Left lung (tissue), 14 donors: ENCODE measurements at places on chromosomes 3 and 15. TPM values are rescaled to one million over a fixed set of nuclear protein-coding genes. Genes with fewer than 3 reads are reported as not detected.

DNA sequence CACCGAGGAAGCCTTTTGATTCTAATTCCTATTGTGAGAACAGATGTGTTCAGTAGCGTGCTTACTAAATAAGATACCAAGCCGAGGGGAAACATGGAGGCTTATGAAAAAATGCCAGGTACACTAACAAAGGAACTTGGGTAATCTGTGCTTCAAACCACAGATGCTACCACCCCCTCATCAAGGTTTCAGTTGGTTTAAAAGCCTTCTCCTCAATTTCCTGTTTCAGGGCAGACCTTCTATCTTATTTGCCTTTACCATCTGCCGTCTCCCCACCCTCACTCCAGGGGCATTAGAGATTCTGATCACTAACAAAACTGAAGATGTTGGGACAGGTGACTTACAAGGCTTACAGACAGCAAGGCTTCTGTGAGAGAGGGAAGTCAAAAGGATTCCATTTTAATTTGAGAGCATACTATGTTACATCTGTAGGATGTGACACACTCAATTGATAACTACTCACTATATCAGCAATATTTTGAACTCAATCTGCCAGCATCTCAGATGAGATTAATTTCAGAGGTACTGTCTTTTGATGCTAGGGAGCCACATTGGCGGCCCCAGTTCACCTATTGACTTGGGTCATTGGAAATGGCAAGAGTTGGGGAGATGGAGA is 60.6 kb upstream of the PLCL2 start:
- no peak for DNase-seq

GRCh38 chr3:152394246-152394645 is 125.5 kb downstream of the MBNL1 start:
- no peak for DNase-seq

DNA sequence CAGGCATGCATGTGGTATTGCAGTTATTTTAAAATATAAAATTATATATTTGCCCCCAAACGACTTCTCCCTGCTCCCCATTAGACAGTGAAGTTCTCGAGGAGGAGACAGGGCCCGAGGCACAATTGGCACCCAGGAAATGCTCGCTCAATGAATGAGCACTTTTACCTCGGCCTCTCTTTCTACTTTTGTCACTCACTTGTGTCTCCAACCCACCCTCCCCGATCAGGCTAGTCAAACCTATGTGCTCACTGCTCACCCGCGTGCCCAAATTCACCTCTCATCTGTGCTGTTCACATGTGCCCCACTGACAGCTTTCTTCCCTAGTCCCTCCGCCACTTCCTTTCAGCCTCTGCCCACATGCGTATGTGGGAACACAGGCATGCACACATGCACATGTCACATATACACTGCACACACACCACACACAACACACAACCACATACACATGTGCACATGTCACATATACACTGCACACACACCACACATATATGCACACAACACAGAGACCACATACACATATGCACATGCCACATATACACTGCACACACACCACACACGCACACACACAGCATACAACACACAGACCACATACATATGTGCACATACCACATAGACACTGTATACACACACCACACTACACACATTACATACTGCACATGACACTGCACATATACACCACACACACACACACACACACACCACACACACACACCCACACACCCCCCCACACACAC is 46.3 kb upstream of the DLG1 start:
- DNase-seq = no peak

GRCh38 chr3:178569826-178570225 is 33.6 kb downstream of the KCNMB2 start:
- no peak for DNase-seq

- DNase-seq = no peak
Measured at GRCh38 chr3:97793420-97794019, 28.3 kb upstream of the CRYBG3 start.

- DNase-seq = no peak
Measured at GRCh38 chr15:32723171-32723948, 5.6 kb downstream of the GREM1 start.

- no peak for DNase-seq
Measured at GRCh38 chr3:23580096-23580713, 225.6 kb upstream of the UBE2E1 start.

DNA sequence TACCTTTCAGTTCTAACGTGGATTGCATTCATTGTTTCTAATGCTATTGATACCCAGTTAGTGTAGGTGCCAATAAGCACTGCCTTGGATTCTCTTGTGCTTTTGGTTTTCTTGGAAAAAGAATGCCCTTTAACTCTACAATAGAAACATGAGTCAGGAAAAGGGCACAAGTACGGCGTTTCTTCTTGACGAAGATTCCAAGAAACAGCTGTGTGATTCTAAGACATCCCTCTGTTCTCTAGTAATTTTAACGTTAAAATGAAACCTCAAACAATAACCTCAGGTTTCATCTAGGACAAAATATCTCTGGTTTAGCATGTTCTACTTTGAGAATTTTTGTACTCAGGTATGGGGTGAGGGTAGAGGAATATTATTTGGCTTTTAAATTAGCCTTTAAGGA is 540.5 kb upstream of the ATP11B start:
- DNase-seq = no peak

DNA sequence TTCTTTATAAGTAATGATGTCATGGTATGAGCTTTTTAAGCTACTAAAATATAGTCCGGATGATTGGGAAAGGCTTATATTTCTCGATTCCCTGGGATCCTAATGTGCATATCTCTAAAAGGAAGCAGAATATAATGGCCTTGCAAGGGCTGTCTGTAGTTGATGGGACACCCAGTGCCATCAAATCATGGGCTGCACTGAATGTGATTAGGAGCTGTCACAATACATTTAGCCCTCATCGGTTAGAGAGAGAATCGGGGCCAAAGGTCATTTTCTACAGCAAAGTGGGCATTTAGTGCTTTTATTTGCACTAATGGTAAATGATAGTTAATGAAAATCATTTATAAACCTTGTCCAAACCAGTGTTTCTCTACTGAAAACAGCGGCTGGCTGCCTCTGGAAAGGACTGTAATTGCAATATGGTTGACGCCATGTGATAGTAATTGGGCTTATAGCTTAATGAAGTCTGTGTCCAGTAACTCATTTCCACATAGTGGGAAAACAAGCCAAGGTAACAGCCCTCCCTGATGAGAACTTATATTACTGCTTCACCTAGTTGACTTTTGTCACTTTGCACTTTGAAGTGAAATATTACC is 265.0 kb upstream of the AZI2 start:
- DNase-seq = no peak

DNA sequence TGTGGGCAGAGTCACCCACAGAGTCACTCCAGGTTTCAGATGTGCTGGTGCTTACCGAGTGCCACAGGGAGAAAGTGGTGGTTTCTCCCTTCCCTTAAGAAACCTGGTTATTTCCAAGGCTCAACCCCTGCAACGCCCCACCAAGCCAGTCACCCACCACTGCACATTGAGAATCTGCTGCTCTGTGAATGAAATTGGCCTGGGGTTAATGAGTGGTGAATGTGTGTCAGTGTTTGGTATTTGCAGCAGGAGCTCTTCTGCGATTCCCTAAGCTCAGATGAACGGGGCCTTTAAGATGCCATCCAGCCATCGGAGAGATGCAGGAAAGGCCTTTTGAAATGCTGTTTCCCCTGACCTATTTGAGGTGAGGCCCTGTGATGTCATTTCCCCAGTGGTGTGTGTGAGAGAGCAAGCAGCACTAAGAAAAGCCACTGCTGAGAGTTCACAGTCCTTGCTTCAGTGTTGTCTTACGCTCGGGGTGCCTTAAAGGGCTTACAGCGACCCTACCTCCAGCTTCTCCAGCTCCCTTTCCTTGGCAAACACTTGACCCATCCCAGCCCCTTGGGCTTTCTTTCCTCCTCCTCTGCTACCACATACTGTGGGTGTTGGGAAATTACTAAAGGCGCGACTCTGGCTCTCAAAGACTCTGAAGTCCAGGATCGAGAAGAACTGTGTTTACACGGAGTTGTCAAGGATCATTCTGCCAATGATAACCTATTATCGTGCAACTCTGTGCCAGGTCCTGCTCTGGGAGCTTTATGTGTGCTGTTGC is 68.9 kb downstream of the SMAD3 start:
- no peak for DNase-seq

GRCh38 chr15:78055919-78056713 is 21.4 kb downstream of the TBC1D2B start:
- DNase-seq = no peak

- DNase-seq = no peak
Measured at GRCh38 chr3:187197335-187197649, at the start of gene RTP1. RTP1 (plus strand) TSS chr3:187197486; CDS start chr3:187197516, 30 bp downstream.

DNA sequence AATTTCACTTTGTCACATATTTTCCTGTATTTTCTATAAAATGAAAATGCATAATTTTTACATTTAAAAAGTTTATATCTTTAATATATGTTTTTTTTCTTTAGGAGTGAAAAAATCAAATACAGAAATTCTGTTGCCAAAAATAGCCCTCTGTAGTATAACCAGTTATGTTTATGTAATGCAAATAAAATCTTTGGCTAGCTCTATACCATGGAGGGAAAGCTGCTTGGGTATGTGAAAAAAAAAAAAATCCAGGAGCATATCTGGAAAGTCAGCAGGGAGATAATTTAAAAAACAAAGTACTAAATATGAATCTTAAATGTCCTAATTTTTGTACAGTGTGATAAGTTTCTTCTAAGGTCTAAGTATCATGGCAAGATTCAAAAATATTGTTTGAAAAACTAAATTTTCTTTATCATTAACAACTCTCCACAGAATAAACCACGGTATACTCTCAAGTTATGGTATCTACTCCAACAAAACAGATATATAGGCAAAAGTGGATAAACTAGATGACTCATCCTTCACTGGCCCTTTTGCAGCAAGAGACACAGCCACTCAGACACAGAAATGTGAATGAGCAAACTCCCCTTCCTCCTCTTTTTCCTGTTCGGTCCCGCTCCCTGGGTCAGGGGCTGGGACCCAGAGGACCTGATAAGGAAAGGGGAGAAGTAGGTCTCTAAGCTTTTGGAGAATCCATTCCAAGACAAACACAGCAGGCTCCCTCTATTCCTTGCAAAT is 66.6 kb downstream of the PDZRN3 start:
- DNase-seq = no peak

DNA sequence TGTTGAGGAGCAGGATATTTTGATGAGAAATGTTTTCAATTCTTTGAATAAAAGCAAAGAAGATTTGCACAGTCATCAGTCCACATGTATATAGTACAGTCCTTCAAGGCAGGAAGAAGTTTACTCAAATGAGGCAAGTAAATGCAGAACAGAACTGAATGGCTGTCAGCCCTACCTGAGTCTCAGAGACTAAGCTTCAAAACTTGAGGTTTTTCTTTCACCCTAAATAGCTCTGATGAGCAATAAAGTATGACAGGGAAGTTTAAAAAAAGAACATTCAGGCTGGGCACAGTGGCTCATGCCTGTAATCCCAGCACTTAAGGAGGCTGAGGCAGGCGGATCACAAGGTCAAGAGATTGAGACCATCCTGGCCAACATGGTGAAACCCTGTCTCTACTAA is 232.5 kb downstream of the SUCLG2 start:
- DNase-seq = no peak

- no peak for DNase-seq
Measured at GRCh38 chr3:177057768-177058167, 139.5 kb downstream of the TBL1XR1 start.

DNA sequence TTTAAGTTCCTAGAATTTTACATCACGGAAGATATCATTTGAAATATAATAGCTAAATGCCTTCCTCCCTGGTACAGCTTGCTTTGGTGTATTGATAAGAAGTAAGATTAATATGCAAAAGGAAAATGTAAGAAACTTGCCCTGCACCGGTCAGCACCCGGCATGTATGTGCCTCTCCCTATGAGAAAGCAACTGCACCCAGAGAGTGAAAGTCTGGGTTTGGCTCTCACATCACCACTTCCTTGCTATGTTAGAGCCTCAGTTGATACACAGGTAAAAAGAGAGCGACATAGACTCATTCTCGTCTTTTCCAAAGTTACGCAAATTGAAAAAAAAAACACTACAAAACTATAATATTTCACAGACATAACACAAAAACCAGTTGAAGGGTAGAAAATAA is 96.7 kb downstream of the FOXP1 start:
- no peak for DNase-seq

- DNase-seq = no peak
Measured at GRCh38 chr3:189820365-189820720, 189.2 kb downstream of the TP63 start.

DNA sequence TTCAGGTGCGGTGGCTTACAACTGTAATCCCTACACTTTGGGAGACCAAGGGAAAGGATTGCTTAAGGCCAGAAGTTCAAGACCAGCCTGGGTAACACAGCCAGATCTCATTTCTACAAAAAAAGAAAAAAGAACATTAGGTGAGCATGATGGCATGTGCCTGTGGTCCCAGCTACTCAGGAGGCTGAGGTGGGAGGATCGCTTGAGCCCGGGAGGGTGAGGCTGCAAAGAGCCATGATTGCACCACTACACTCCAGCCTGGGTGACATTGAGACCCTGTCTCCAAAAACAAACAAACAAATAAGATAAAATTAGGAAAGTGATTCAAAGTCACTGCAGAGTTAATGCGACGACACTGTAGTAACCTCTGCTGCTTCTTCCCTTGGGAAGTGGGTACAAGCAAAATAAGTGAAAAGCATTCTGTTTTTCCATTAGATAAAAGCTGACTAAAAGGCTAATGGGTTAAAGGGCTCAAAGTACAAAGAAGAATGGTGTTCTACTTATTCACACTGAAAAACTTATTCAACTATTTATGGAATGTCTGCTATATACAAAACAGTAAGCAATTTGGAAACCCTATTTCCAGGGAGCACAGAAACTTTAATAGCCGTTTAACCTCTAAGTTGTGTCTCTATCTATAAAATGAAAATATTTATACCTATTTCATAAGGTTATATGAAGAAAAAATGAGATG is 8.0 kb upstream of the RPS27L start:
- DNase-seq = no peak

DNA sequence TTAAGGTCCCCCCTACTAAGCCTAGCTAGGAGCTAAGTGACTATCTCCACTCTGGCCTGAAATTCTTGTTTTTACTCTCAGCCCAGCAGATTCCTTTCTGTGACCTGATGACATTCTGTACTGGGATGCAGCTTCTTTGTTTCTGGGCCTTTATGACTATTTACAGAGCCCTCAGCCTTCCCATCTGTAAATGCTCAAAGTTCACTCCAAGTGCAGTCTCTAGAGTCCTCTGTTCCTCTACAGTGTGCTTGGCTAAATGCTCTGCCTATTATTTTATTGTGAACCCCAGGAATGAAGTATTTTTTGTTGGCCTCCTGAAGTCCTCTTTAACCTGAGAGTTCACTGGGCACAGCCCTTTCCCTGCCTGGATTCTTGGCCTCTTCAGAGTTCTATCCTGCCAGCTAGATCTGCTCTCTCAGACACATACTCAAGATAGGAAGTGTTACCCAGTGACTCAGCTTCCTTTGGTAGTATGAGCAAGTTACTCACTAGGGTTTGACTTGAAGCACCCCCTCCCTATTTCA is 278.1 kb upstream of the P2RY1 start:
- DNase-seq = no peak

GRCh38 chr15:47885920-47886319 is 168.6 kb downstream of the SEMA6D start:
- no peak for DNase-seq

SPSB4 gene
- polyA plus RNA-seq = 7.4 TPM

PGBD4 gene
- 2.5 TPM for polyA plus RNA-seq

FANCD2OS gene
- polyA plus RNA-seq = 0.72 TPM

ITGA11 gene
- 1.8 TPM for polyA plus RNA-seq

CPNE9 gene
- 0.40 TPM for polyA plus RNA-seq

SPATA12 gene
- not detected for polyA plus RNA-seq

PLIN1 gene
- 1.0 TPM for polyA plus RNA-seq

MLF1 gene
- 61.4 TPM for polyA plus RNA-seq

PPARG gene
- 4.1 TPM for polyA plus RNA-seq

ATP8B4 gene
- polyA plus RNA-seq = 2.1 TPM

DAZL gene
- not detected for polyA plus RNA-seq

OR5K4 gene
- not detected for polyA plus RNA-seq

AMOTL2 gene
- 39.7 TPM for polyA plus RNA-seq
